ENCODE measurements at places on chromosomes 11 and 22. TPM values are rescaled to one million over a fixed set of nuclear protein-coding genes. Genes with fewer than 3 reads are reported as not detected.

Gene OSBP2
- polyA plus RNA-seq: 1.4 TPM

- no peaks in the 10 kb centered on the region for H3K27me3 ChIP-seq
- H3K4me3 ChIP-seq: no peak overlapping the region
- H3K36me3 ChIP-seq: no peaks in the 10 kb centered on the region
These were observed 117.2 kb upstream of the TIMP3 start for GRCh38 chr22:32684148-32684821.

Gene PLXNB2
- 110 TPM for polyA plus RNA-seq

Gene PRCP
- 34.1 TPM for polyA plus RNA-seq

DNA sequence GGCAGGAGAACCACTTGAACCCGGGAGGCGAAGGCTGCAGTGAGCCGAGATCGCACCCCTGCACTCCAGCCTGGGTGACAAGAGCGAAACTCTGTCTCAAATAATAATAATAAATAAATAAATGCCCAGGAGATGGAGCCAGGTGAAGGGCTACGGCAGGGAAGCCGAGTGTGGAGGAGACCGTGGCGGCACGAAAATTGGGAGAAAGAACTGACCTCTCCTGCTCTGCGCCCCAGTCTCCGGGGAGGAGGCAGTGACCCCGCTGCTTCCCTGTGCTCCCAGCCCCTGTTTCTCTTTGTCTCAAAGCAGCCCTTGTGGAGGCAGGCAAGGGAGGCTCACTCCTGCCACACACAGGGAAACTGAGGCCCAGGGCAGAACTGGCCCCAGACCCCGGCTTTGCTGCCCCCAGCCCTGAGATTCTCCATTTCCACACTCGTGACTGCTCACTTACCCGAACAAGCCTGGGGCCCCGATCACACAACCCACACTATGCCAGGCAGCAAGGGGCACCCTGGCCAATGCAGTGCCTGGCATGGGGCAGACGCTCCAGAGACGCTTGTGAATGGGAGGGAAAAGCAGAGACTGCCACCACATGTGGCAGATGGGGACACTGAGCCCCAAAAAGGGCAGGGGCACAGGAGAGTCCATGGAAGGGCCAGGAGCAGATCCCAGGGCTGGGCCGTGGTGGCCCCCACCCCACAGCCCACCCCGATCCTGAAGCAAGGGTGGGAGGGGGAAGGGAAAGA is 80.4 kb upstream of the PRR5 start:
- H3K4me3 ChIP-seq: no peak overlapping the region
- DNase-seq: no peak
- H3K36me3 ChIP-seq: no peaks in the 10 kb centered on the region
- H3K4me1 ChIP-seq: no peaks in the 10 kb centered on the region

Measured in small intestine (tissue), 16 donors.